Calu3 (cell line): ENCODE measurements at places on chromosomes 12 and 14. TPM values are rescaled to one million over a fixed set of nuclear protein-coding genes. Genes with fewer than 3 reads are reported as not detected.

Gene GLIPR1L1
- total RNA-seq = not detected in 2 replicates

- DNase-seq = no peak
These were observed 35.2 kb upstream of the KLRD1 start for GRCh38 chr12:10272467-10272866.

GRCh38 chr12:31362115-31362758 lies 36.3 kb upstream of the SINHCAF start:
- DNase-seq = peak; percentile 30

DNA sequence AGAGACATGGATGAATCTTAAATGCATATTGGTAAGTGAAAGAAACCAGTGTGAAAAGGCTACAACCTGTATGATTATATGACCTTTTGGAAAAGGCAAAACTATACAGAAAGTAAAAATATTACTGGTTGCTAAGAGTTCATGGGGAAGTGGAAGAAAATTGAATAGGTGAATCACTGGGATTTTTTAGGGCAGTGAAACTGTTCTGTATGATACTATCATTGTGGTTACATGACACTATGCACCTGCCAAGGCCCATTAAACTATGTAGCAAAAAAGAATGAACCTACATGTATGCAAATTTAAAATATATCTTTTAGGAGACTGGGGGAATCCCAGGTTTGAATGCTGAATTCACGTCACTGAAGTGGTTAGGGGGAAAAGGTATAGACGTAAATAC lies 12.6 kb upstream of the OR8S1 start:
- no peak for DNase-seq

Gene CKB
- total RNA-seq = 27.0 and 28.2 TPM in 2 replicates

DNA sequence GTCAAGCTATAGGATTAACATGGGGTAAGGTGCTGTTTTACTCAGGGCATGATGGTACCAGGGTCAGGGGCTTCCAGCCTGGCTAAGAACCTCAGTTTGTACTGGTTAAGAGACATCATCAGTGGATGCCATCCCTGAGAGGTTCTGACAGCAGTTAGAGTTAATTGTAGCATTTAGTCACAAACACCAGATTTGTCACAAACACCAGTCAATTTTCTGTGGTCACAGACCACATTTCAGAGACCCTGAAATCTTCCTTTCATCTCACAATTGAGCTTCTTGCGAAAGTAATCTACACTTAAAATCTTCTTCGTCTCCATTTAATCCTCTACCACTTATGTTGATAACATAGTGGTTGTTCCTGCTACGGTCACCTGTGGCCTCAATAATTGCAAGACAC lies 143.0 kb upstream of the EGLN3 start:
- no peak for DNase-seq

- DNase-seq = no peak
These were observed 25.1 kb downstream of the C12orf42 start for GRCh38 chr12:103470664-103471063.

Gene RND1
- total RNA-seq = 7.4 and 14.2 TPM in 2 replicates

Gene SLC25A47
- total RNA-seq = not detected in 2 replicates

DNA sequence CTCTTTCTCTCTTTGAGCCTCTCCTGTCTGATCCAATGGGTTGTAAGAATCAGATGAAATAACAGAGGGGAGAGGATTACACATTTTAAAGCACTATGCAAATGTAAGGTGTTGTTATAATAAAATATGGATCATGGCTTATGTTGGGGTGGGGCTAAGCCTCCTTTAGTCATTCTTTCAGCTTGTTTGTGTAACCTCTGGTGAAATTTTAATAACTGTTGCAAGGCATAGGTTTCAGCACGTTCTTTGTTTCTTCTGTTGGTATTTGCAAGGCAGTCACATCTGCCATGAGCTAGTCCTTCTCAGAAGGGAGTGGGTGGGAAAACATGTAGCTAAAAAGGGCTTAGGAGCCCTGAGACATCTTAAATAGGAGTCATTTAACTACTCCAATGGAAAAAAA lies 74.8 kb upstream of the FRMD6 start:
- DNase-seq = no peak

GRCh38 chr14:64653900-64654245 lies 50.4 kb upstream of the PLEKHG3 start:
- no peak for DNase-seq

DNA sequence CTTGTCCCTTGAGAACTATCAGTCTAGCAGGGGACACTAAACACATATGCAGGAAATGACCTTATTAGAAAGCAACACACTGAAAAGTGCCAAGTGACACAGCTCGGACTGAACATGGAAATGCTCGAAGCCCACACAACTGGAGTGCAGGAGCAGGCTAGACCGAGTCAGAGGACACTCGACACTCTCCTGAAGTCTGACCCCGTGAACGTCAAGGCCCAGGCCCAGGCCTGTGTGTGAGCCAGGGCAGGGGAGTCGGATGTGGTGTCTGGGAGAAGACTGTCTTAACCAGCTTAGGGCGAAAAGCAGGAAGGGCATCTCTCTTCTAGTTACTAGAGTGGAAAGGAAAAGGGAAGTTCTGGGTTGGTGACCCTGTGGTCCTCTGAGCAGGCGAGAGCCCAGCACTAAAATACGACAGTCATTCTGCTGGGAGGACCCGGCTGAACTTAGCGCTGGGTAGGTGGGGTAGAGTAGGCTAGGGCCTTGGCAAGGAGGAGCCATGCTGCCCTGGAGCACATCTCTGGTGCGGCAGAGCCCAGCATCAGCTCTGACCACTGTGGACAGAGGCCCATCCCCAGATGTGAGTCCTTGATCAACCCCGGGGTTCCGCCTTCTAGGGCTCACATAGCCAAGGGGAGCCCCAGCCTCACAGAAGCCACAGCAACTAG lies 93.0 kb downstream of the NTF3 start:
- DNase-seq = no peak

Gene DPF3
- 6.9 and 9.6 TPM in 2 replicates for total RNA-seq

- DNase-seq = peak; percentile 3
These were observed 32.9 kb downstream of the ARID2 start for GRCh38 chr12:45762185-45763110.

GRCh38 chr12:46160101-46160980 lies 108.5 kb downstream of the SLC38A1 start:
- no peak for DNase-seq

- DNase-seq = no peak
These were observed 60.1 kb downstream of the TAOK3 start for GRCh38 chr12:118312578-118312977.

GRCh38 chr14:54776361-54777001 lies 126.1 kb downstream of the GCH1 start:
- peak; percentile 55 for DNase-seq

DNA sequence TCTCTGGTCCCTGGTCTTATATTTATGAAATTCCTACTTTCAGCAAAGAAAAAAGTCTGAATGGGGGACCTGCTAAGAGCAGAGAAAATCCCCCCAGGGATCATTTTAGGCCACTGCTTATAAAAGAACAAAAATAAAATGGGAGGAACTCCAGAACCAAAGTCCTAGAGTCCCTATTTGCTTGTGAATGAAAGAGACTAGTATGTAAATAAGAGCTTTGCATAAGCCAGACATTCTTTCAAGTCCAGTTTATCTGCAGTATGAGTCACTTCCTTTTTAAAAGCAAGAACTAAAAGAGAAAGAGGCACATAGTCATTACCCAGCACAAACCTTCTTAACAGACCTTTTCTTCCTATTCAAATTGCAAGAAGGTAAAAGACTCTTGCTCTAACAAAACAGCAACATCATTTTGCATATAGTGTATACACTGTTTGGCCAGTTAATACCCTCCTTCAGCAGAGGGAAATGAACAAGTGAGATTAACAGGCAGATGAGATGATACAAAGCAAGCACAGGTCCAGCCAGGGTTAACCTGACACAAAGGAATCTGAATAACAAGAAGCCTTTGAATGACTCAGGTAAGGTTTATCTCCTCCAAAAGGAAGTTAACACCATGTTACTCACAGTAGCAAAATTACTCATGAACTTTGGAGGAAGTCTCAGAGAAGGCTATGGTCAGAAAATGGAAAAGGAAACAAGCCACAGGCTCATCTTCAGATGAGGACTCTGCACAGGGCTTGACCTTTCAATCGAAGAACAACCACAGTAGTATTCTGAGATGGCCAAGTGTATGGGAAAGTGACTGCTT lies 87.3 kb downstream of the PHLDA1 start:
- peak; percentile 44 for DNase-seq

DNA sequence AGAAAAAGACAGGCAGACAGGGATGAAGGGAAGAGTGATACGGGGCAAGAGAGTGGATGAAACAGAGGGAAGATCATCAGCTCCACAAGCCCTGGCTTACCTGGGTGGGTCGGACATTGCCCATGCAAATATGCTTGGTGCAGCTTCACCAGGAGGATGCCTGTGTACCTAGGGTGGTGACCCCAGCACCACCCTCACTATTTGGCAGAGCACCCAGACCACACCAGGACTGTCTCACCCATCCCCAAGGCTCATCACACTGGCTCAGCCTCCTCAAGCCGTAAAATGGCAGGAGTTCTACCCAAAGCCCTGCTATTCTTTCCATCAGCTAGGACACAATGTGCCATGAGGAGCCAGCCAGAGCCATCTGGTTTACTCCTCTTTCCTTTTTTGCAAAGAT lies 3.0 kb downstream of the GALNT8 start:
- no peak for DNase-seq

GRCh38 chr12:124517260-124518050 lies 50.0 kb downstream of the NCOR2 start:
- DNase-seq = peak; percentile 83

DNA sequence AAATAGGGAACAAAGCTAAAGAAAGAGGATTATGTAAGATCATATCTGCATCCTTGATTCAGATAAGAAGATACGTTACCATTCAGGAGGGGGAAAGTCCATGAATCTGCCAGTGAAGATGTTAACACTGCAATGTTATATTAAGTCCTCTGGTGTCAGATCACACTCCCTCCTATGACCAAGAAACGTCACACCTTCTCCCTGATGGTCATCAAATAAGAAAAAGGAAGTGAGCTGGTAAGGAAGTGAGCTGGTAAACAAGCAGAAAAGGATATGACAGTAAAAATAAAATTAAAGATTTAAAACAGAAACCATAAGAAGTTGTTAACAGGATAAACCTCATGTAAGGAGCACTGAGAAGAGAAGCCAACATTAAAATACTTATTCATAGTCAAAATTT lies 340.2 kb downstream of the SEC23A start:
- DNase-seq = no peak

Gene PRH2
- total RNA-seq = not detected in 2 replicates

GRCh38 chr14:26286913-26287205 lies 311.0 kb downstream of the NOVA1 start:
- no peak for DNase-seq

DNA sequence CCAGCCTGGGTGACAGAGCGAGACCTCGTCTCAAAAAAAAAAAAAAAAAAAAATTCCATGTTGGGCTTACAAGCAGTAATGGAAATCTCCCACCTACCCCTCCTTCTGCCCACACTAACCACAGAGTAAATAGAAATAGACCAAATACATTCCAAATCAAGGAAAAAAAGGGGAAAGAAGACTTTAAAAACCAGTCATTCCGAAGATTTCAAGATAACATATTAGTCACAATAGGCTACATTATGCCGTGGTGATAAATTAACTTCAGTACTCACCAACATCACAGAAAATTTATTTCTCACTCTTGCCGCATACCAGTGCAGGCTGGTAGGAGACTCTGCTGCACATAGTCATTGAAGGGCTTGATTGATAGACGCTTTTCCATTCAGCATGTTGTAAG lies 15.5 kb upstream of the ETV6 start:
- DNase-seq = peak; percentile 41

Gene CNTN1
- total RNA-seq = not detected in 2 replicates

DNA sequence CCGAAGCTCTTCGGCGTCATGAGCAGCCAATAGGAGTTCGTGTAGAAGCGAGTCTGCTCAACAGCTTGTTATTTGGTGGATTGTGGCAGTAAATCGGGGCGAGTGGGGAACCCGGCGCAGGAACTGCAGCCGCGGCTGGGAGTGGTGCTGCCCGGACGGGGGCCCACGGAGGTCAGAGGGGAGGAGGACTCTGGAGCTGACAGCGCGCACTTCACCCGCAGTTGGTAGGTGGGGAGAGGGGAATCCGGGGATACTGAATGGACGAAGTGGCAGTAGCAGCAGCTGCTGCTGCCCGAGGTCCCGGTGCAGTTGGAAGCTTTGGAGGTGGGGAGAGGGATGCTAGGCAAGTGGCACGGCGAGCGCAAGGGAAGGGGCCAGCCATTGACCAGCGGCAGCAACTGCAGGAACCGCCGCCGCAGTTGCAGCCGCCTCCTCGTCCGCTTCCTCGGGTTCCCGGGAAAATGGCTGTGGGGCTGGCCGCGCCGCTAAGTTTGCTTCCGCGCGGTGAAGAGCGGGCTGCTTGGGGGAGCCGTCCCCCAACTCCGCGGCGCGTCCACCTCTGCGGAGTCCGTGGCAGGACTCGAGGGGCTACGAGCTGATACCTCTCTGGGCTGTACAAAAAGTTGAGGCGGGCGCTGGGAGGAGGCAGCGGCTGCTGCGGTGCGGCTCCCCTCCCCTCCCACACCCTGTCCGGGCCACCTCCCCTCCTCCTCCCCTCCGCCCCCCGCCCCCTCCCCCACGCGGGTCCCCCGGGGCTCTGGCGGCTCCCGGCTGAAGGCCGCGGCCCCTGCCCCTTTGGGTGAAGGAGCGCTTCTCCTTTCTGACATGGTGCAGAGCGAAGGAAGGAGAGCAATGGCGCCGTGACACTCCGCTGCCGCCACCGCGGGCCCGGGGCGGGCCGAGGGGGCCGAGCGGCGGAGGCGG lies at the start of gene ARID4A:
Gene ARID4A (plus strand): TSS at position 79 of the 924 bp plus-strand sequence. CDS start 1,300 bp downstream, outside the sequence.
- peak; percentile 16 for DNase-seq

DNA sequence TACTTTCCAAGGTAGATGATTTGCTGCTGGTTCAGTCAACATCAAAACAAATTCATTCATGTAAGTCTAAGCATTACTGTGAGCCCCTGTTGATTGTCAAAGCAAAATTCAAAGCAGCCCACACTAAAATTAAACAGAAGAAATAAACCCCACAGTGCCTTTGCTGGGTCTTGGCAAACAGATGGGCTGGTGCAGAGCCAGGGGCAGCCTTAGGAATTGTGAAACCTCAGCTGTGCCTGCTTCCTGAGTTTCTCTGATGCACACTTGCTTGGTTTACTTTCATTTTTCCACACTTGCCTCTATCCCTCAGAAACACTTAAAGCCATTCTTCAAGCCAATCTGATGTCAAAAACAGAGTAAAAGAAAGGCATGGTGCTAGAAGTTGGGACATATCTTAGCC lies 6.6 kb upstream of the PLEKHG7 start:
- no peak for DNase-seq

Gene RIPK3
- 11.0 and 12.6 TPM in 2 replicates for total RNA-seq

Gene SLC8A3
- not detected in 2 replicates for total RNA-seq

DNA sequence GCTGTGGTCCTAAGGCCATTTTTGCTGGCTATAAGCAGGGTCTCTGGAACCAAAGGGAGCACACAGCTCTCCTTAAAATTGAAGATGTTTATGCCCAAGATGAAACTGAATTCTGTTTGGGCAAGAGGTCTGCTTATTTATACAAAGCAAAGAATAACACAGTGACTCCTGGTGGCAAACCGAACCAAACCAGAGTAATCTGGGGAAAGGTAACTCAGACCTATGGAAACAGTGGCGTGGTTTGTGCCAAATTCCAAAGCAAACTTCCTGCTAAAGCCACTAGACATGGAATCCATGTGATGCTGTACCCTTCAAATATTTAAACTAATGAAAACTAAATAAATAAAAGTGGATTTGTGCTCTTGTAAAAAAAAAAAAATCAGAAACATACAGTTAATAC lies 29.6 kb upstream of the BICDL1 start:
- DNase-seq = no peak
